ENCODE measurements at places on chromosomes 3 and 15.

GRCh38 chr3:46020766-46021510 is 6.3 kb downstream of the XCR1 start:
- DNase-seq, result no peak

DNA sequence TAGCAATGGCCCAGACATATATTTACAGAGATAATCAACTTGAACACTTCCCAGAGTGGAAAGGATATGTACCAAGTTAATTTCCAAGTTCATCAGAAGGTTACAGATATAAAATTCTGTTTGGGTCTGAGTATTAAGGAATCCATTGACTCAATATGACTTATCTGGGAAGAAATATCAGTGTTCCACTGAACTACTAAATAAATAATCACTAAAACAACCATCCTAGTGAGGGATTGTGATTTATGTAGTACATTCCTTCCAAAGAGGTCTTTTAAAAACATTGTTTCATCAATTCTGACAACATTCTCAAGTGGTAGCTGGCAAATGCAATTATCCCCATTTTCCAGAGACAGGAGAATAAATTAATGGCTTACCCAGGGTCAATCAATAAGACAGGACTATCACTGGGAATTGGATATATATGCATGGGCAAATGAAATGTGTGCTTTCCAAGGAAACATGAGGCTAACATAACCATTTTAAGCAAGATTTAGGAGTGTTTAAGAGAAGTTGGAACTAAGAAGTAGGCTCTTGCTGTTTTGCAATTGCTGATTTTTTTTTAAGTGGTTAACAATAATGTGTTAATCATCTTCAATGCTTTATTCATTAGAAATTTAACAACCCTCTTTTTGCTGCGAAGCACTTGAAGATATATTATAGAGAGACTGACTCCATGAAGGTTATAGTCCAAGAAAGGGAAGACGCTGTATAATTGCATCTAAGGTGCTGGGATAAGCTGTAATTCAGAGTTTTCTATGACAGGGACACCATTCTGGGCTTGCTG is 37.9 kb downstream of the SLC9A9 start:
- DNase-seq, result peak; percentile 41

- no peak for DNase-seq
Observed at GRCh38 chr3:60096403-60096802, 1046.6 kb upstream of the CFAP20DC start.

DNA sequence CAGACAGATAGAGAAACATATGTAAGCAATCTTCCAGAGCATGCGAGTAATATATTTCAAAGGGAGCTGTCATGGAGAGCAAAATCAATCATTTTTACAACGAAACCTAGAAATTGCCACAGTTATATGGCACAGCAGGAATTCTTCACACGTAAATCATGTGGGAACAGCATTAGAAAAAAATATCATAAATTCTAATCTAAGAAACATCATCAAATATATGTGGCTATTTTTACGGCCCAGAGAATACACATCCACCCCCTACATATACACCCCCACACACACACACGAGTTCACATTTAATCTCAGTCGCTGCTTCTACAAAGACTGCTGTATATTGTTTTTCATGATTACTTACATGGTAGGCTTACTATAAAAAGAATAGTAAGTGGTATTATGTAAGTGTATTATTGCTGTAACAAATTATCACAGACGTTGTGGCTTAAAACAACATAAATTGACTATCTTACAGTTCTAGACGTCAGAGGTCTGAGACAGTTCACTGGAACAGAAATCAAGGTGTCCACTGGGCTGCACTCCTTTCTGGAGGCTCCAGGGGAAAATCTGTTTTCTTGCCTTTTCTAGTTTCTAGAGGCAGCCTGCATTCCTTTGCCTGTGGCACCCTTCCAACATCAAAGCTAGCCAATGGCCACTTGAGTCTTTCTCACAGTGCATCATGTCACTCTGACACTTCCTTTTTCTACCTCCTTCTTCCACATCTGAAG is 363.3 kb downstream of the ULK4 start:
- no peak for DNase-seq

DNA sequence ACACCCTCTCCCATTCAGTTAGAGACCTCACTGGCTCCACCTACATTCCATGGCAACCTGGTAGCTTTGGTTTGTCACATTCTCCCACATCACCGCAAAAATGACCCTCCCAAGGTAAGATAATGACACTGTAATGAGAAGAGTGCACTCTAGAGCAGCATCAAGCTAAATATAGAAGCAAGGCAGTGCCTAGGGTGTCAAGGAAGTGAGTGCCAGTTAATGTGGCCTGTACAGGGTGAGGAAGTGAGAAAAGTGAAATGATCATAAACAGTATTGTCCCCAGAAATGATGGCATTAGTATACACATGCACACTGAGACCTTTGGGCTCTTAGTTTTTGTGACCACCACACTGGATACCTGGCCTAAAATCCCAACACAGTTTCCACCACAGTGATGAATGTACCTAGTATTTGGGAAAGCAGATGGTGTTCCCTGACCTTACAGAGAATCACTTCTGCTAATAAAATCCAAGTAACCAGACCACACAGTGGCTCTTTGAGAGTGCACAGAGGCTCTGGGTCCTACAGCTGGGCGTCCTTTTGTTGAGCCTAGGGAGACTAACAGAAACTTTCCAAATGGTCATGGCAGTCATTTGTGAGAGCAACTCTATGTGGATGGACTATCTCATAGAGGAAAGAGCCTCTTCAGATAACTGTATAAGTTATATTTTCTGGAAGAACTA is 106.6 kb downstream of the ARPP21 start:
- no peak for DNase-seq

- no peak for DNase-seq
Observed at GRCh38 chr3:79255292-79255691, 512.5 kb downstream of the ROBO1 start.

- no peak for DNase-seq
Observed at GRCh38 chr3:116474801-116475200, 29.5 kb upstream of the LSAMP start.

DNA sequence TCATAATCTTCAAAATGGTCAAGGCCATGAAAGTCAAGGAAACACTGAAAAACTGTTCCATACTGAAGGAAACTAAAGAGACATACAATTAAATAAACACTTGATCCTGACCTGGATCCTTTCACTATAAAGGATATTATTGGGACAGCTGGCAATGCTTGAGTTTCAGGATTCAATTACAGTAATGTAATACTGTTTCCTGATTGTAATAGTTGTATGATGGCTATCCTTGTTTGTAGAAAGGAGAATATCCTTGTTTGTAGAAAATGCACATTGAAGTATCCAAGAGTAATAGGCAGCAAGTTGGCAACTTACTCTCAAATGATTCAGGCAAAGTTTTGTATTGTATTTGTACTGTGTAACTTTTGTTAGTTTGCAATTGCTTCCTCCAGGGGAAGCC is 4.6 kb downstream of the CIDEC start:
- no peak for DNase-seq

- DNase-seq, result peak; percentile 92
Observed at GRCh38 chr3:14371573-14372474, 30.6 kb upstream of the SLC6A6 start.

DNA sequence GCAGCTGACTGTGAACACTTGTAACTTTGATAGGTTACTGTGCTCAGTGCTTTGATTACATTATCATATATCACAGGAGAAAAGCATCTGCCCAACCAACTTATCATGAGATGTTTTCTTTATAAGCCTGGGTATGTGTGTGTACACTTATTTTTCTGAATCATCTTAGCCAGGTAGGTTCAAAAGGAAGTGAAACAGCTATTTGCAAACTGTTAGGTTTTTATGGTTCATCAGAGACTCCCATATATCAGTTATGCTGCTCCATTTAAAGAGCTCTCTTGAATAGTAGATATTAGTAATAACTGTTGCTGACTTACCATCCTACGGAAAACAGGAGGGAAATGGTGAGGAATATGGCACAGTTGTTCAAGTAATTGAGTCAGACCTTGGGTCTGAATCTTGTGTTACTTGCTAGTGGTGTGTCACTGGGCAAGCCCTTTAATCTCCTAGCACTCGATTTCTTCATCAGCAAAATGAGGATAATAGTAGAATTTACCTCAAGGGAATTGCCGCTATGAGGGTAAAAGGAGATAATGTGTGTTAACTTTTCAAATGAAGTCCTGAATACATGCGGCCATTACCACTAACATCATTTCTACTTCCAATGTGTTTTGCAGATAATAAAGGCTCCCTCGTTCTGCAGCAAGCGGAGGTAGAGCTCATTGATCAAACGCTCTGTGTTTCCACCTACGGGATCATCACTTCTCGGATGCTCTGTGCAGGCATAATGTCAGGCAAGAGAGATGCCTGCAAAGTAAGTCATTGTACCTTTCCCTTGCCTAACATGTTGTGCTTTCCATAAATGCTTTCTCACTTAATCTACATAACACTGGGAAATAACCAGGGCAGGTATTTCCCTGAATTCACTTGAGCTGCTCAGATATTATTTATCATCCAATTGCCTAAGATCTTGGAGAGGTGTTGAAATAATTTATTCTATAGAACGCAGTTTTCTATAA is 7.8 kb upstream of the C3orf52 start:
- no peak for DNase-seq

DNA sequence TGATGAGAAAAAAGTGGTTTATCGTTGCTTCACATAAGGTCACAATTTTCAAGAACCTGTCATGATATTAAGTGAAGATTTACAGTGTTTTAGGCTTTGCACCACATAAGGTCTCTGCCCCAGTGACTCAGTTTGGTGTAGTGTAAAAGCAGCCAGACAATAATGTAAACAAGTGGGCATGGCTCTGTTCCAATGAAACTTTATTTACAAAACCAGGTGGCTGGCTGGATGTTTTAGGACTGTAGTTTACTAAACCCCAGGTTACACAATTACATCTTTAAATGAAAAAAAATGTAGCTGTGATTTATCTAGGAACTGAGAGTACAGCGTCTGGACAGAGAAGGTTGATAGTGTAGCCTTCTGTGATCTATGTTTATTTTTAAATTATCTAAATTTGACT is 9.7 kb upstream of the FBXL22 start:
- no peak for DNase-seq

DNA sequence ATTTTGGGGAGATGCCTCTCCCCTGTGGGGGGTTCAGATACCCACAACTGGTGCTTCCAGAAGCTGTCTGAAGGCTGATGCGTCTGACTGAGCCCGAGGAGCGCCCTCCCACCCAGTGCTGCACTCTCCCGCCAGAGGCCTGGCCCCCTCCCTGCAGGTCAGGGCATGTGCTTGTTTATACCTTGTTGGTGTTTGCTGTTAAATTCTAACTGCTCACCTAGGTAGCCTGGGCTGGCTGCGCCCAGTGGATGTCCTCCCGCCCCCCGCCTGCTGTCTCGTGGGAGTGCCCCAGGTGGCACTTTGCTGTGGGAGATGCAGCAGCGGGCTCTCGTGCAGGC is 12.9 kb downstream of the KLF13 start:
- no peak for DNase-seq

DNA sequence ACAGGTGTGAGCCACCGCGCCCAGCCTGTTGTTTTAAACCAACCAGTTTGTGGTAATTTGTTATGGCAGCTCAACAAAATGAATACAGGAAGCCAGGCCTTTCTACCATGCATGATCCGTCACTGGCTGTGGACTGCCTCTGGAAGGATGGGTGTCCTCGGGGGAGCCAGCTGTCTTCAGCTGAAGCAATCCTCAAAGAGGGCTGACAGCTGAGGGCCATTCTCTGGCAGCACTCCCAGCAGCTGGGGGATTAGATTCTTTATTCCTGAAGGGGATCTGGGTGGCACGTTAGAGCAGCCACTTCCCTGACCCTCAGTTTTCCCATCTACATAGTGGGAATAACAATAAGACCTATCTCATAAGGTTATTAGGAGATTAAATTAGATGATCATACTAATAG is 24.4 kb downstream of the POLR2M start:
- DNase-seq, result no peak

- DNase-seq, result peak; percentile 70
Observed at GRCh38 chr15:55289011-55289745, 435 bp downstream of the RAB27A start.

DNA sequence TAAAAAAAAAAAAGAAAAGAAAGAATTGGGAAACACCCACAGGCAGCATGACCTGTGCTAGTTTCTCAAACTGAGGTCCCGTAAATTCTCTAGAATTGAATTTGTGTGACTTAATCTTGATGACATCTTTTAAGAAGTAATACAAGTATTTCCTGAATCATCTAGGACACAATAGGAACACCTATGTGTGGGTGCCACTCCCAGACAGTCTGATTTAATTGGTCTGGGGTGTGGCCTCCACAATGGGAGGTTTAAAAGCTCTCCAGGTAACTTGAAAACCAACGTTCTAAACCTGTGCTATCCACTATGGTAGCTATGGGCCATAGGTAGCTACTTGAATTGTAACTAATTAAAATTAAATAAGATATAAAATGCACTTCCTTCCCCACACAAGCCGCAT is 28.1 kb downstream of the CFAP92 start:
- DNase-seq, result no peak

DNA sequence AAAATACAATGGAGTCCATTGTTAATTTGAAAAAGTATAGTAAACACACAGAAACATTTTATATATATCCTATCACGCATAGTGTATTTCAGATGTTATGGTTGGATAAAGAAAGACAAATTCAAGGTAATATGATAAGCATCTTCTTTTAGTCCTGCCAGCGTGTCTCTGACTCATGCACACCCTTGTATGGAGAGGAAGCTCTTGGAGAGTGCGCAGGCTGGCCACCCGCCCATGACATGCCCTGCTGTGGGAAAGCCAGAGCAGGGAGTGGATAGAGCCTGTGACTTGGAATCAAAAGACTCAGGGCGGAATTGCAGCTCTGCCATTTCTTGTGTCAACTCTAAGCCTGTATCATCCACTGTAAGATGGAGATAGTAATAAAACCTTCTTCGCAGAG is 23.0 kb upstream of the COPG1 start:
- DNase-seq, result peak; percentile 93

GRCh38 chr15:45728641-45729040 is 93.8 kb downstream of the SQOR start:
- DNase-seq, result no peak

DNA sequence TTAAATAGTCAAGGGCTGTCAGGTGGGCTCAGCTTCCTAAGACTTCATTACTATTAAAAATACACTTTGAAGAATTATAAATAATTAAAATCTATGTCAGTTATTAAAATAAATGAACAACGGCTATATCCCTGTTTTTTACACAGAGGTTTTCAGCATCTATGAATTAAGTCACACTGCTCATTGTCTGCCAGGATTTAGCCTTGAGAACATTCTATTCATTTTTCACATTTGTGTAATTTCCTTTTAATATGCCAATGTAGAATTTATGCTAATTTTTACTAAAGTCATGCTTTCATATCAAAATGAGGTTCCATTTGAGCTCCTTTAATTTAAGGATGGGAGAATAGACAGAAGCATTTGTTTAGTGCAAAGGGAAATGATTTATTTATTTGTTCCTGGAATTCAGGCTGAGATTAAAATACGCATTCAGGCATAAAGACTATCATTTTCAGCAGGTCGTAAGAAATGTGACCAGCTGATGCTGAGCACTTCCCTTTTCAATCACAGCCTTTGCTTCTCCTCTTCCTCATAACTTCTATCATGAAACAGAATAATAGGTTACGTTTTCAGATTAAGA is 345.1 kb downstream of the MFSD1 start:
- DNase-seq, result no peak

- peak; percentile 5 for DNase-seq
Observed at GRCh38 chr15:82292271-82292670, 29.7 kb downstream of the SAXO2 start.

All from inflammatory macrophage treated with lipopolysaccharide for 1 hour (primary cell).